ENCODE measurements at places on chromosomes 2 and 18.

DNA sequence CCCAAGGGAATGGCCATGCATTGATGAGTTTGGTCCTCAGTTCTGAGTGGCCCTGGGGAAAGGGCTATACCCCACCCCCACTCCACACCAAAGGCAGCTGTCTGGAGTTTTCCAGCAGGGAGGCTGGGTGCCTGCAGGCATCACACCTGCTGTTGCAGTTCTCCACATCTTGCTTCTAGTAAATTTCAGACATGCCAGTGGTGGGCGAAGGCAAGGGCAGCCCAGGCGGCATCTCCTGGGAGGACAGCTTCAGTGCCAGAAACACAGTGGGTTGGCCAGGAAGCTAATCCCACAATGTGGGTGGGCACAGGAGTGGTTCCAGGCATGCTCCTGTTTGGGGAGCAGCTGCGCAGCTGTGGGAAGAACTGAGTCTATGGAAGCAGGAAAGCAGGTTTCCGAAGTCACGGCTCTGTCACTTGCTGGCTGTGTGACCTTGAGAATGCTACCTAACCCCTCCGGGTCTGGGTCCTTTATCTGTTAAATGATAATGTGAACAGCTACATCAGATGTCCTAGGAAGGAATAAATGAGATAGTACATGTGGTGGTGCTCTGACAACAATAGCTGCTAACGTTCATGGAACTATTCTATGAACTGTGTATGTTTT is 84.6 kb upstream of the SPTBN1 start:
- peak; percentile 79 for DNase-seq

DNA sequence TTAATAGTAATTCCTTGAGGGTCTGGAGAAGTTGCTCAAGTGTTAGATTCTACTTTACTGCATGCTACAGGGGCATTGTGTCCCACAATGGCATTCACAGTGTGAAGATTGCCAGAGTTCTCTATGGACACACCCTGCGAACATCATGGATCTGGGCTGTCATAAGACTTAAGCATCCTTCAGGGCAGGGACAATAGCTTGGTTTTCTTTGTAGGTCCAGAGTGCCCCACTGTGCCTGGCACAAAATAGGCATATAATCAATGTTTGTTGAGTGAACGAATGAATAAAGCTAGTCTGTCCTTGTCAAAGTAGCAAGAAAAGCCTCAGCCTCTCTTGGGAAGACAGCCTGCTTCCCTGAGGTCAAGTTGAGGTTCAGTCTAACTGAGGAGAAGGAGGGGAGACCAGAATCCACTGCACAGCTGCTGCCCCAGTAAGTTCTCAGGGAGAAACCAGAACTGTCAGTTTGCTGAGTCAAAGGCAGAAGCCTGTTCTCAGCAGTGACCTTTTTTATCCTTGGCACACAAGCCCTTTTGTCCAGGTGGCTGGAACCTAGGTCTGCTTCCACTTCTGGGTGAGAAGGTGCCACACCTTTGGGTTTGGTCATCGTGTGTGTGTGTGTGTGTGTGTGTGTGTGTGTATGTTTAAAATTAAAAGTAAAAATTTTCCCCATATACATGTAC is 15.0 kb downstream of the INPP4A start:
- no peak for DNase-seq

DNA sequence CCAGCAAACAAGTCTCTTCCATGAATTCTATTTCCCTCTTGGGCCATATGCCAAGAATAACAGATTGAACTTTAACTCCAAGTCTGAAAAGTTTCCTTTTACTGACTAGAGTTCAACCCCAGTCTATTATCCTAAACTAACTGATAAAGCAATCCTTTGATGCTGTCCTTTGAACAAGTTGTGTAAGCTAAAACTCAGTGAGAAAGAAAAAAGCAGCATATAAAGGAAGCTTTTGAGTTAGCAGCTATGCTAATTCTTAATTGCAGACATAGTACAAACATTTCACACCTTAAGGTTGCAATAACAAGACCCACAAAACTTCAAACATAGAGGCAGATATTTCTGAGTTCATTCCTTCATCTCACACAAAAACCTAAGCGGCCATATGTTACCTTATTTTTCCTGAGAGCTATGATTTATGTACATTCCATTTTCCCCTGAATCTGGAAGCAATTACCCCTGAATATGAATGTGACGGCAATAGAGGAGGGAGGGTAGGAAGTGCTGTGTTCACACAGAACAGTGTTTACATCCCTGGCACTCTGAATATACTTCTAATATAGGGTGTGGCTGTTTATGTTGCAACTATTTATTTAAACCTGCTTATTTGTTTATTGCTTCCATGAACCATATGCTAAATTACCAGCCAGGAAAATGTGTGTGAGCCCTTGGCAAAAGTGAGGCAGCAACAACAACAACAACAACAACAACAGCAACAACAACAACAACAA is 180.6 kb downstream of the IRS1 start:
- DNase-seq = peak; percentile 64

- DNase-seq = no peak
These were observed 42.9 kb upstream of the EML6 start for GRCh38 chr2:54680397-54681041.

DNA sequence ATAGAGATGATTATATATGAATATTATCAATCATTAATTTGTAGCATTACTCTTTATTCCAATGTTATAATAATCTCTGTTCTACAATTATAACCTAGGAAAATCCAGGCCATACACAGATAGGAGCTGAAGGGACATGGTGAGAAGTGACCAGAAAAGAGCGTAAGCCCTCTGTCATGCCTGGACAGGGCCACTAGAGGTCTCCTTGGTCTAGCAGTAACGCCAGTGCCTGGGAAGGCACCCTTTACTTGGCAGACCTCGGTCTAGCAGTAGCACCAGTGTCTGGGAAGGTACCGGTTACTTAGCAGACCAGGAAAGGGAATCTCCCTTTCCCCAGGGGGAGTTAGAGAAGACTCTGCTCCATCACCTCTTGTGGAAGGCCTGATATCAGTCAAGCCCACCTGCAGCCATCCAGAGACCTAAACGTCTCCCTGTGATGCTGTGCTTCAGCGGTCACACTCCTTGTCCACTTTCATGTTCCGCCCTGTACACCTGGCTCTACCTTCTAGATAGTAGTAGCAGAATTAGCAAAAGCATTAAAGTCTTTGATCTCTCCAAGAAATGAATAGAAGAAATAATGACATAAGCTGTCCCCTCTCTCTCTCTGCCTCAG is 447.5 kb upstream of the FSIP2 start:
- DNase-seq = peak; percentile 45

- no peak for DNase-seq
These were observed 54.2 kb upstream of the POMC start for GRCh38 chr2:25222477-25223121.

GRCh38 chr2:29931818-29932217 is 10.4 kb upstream of the ALK start:
- no peak for DNase-seq

DNA sequence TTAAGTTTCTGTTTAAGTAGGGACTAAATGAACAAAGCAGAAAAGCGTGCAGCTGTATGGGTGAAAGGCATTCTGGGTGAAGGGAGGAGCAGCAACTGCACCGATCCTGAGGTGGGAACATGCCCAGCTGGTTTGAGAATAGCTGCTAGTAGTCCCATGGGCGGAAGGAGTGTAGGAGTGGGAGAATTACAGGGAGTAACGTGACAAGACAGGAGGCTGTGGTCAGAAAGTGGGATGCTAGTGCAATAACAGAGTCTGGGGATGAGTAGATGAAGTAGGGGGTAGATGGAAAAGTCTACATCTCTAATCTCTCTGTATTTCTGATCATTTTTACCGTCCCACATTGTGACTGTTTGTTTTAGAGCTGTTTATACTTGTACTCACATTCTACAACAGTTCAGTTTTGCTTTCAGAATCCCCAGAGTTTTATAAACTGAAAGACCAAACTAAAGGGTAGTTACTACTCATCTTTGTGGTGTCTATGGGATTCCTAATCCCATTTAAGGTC is 118.9 kb downstream of the LCLAT1 start:
- DNase-seq = peak; percentile 79

- DNase-seq = no peak
These were observed 39.4 kb downstream of the ARID5A start for GRCh38 chr2:96575785-96576456.

DNA sequence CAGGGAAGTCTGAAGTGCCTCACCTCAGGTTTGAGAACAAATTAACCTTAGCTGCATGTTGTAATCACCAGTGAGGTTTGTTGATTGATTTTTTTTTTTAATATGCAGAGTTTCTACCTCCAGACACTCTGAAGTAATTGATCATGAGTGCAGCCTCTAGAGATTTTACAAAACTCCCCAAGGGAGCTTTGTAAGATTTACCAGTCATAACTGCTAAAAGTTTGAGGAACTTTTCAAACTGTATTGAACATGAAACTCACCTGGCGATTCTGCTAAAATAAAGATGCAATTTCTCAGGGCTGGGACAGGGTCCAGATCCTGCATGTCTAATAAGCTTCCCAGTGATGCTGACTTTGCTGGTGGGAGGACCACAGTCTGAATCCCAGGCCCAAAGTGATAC is 339.6 kb upstream of the DCC start:
- DNase-seq = no peak

GRCh38 chr2:16130541-16130880 is 190.2 kb downstream of the MYCN start:
- no peak for DNase-seq

DNA sequence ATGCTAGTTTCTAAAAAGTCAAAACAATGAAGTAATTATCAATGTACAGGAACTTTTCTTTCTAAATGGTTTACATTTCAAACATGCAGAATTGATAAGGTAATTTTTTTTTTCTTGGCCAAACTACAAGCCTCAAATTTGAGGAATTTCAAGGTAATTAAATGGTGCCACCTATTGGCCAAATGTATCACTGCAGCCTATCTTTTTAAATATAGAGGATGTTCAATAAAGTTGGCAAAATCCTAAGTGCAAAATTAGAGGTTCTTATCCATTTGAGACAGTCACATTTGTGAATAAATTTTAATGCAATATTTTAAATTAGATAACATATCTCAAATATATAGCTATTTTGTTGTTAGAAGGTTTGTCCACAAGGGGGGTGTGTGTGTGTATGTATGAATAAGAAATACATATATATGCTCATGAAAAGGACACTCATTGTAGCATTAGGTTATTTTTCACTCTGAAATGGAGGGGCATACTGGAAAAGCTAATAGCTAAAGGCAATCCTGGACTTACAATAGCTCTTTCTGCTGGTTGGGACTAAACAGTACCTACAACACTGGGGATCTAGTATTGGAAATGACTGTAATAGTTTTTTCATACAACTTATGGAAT is 26.2 kb downstream of the MMADHC start:
- DNase-seq = peak; percentile 37

DNA sequence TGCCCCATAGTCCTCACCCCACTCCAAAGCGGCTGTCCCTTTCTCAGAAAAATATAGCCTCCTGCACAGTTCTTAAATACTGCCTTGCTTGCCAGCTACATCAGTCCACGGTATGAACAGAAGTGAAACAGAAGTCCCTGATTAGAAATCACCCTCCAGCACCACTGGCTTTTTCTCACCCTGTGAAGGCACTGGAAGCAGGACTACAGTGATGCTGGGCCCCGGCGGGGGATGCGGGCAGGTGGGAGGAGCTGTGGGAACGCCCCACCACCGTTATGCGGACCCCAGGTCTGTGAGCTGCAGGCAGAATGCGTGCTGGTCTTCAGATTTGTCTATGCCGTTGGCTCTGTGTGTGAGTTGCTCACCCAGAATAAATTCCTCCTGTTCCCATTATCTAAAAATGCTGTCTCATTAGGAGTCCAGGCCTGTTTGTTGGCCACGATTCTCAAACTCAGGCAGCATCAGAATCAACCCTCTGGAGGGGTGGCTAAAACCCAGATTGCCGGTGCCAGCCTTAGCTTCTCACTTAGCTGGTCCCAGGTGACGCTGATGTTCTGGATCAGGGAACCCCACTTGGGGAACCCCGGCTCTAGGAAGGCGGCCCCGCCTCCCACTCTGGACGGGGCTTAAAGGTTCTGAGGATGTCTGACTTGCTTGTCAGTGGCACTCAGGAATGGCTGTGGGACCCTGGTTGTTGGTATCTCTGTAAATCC is 224.8 kb upstream of the PXDN start:
- no peak for DNase-seq

GRCh38 chr2:191366199-191366598 is 121.0 kb downstream of the MYO1B start:
- DNase-seq = peak; percentile 69

DNA sequence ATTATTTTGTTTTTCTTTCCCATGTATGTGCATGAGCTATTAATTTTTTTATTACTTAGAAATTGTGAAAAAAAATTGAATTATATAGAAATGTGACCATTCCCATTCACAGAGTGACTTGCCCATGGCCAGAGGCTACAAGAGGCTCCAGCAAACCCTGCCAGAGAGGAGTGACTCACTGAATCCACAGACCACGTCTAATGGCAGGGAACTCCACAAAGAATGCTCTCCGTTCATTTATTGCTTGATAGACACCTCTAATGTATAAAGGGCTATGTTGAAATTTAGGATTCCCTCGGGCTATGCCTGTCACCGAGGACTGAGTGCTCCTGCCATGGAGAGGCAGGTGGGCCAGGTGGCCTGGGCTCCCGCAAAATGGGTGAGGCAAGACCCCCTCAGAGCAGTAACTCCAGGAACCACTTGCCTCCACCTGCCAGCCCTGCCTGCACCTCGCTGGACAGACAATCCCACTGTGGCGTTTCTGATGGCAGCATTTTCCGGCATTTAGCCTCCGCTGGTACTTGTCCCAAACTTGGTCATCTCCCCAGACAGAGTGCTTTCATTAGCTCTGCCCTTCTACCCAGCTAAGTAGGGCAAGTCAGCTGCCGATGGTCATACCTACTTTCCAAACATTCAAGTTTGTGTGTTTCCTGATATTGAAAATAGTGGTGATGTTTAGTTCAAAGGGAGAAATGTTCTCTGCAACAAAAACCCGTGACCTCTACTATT is 200.3 kb downstream of the PRKCE start:
- DNase-seq = no peak

GRCh38 chr2:4973973-4974372 is 718.2 kb upstream of the SOX11 start:
- no peak for DNase-seq

- no peak for DNase-seq
These were observed 896.7 kb upstream of the ZEB2 start for GRCh38 chr2:145416640-145417039.

DNA sequence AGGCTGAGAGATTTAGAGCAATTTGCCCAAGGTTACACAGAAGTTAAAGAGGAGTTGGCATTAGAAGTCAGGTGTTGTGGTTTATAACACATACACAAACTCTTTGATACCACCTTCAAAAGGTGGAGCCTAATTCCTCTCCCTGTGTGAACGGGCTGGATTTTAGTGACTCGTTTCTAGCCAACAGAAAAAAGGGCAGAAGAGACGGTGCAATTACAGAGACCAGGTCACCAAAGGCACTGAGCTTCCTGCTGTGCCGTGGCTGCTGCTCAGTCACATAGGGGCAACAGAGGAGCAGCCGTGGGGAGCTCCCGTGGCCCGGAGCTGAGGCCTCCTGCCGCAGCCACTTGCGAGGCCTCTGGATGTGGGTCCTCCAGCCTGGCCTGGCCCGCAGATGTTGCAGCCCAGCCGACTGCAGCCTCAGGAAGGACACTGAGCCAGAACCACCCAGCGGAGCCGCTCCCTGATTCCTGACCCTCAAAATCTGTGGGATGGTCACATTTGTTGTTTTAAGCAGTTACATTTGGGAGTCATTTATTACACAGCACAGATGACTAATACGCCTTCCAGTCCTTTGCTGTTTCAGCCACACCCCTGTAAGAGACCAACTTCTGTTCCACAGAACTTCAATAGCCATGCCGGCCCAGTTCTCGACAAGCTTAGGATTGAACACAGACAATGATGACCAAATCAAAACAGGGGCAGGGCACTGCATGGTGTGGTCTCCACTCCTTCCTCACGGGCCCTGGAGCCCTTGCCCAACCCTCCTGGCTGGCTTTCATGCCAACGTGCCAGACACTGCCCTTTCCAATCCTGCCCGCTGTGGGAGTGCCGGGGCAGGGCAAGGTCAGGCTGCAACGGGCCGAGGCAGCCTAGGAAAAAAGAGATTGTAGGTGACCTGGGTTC is 17.1 kb downstream of the EDAR start:
- DNase-seq = no peak
